Astrocyte of the cerebellum (primary cell): ENCODE measurements at places on chromosomes 4 and X.

DNA sequence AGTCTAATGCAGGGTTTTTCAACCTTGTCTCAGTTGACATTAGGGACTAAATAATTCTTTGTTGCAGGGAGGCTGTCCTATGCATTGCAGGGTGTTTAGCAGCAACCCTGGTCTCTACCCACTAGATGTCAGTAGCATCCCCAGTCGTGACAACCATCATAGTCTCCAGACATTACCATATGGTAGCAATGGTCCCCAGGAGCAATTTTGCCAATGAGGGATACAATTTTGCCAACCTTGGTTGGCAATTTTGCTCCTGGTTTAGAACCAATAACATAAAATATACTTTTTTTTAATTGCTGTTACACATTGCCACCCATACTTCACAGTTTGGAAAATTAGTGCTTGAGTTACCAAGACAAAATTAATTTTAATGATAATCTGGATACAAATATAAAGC lies 6.0 kb downstream of the EREG start:
- peak; percentile 24 for DNase-seq

- no peak for DNase-seq
Measured at GRCh38 chrX:1361275-1361674, 24.7 kb downstream of the IL3RA start.

GRCh38 chr4:159169404-159170302 lies 66.8 kb downstream of the RAPGEF2 start:
- no peak for DNase-seq

DNA sequence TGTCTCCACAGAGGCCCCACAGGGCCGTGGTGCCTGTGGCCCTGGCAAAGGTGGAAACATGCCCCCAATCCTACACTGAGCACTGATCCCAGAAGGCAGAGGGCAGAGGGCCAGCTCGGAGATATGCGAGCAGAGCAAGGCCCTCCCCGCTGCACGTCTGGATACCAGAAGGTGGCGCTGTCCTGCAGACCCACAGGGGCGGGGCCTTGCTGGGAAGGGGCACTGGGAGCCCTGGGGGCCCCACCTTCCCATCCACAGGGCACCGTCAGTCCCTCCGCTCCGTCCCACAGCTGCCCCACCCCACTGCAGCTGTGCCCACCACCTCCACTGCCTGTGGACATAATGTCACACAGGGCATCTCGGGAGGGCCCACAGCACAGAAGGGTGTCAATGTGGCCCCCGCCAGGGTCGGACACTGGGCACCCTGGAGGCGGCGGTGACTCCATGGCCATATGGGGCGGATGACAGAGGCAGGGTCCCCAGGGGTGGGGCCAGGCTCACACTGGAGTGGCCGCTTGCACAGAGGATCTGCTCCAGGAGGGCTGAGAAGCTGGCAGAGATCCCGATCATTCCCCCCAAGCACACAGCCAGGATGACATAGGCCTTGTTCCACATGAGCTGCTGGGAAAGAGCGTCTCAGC lies 4.8 kb downstream of the SLC49A3 start:
- no peak for DNase-seq

- DNase-seq: no peak
Measured at GRCh38 chrX:129682979-129683378, 28.2 kb upstream of the APLN start.

DNA sequence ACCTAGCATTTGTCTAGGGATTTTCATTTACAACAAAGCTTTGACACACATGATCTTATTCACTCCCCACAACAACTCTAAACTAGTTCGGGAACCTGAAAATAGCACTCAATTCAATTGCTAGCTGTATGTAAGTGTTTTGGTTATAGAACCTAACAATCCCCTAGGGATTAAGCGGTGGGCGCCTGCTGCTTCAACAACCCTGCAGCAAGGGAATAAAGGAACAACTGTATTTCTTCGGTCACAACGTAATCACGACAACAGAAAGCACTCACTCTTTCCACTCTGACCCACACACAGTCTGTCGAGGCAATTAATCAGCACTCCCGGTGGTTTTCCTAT lies 674 bp upstream of the DIAPH2 start:
- DNase-seq: no peak

DNA sequence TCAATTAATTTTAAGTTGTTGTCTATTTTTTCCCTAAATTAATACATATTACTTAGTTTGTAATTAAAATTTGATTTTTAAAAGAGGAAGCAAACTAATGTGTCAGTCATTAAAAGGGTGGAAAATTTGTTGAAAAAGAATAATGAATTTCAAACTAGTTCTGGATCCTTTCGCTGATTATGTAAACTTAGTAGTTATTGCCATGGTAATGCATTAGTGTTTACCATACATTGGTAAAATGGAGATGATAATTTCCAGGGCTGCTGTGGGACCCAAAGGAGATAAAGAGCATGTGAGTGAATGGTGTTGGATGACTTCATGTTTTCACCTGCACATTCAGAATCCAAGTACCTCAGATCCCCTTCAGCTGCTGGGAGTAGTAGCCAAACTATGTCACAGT lies 6.5 kb downstream of the BEX3 start:
- no peak for DNase-seq

- no peak for DNase-seq
Measured at GRCh38 chr4:108191269-108191914, 22.7 kb upstream of the LEF1 start.

DNA sequence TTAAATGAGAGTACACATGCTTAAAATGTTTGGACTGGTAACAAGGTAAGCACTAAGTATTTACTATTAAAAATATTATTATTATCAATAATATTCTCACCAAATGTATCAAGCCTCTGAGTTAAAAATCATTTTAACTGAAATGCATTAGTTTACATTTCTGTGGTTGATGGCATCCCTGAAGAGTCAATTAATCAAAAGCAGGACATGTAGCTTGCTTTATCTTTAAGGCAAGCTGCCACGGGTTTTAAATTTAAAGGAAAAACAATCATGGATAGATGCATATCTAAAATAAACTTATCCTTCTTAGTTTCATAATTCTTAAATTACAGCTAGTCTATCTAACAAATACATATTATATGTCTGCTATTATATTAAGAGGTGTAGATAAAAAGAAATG lies 584.8 kb upstream of the INTU start:
- DNase-seq: no peak

DNA sequence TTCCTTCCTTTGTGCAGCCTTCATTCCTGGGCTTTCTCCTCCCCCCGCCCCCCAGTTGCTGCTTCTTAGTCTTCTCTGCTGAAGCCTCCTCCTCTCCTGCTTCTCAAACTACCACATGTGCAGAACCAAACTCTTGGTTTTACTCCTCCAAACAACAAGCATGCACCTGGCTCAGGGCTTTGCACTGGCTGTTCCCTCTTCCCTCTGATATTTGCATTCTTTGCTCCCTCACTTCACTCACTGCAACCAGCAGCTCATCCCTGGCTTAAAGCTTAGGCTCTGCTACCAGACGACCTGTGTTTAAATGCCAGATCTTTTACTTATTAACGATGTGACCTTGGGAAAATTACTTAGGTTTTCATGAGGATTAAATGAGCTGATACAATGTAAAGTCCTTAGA lies 51.4 kb downstream of the MED28 start:
- DNase-seq: no peak

DNA sequence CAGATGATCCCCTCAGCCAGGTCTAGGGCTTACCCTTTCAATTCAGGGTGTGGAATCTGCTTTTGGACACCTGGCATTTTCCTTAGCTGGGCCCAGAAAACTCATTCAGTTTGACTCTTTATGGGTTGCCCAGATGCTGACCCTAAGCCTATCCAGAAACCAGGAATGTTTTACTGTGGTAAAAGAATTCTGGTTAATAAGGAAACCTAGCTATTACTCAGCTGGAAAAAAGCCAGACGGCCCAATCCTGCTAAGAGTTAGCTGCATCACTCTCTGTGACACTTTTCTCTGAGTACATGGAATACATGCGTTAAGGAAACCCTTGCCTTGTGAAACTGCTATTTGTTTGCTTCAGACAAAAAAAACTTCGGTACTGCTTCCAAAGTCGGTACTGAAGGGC lies 28.0 kb downstream of the ING2 start:
- DNase-seq: peak; percentile 45

- no peak for DNase-seq
Measured at GRCh38 chr4:8850830-8851188, 20.8 kb downstream of the HMX1 start.

DNA sequence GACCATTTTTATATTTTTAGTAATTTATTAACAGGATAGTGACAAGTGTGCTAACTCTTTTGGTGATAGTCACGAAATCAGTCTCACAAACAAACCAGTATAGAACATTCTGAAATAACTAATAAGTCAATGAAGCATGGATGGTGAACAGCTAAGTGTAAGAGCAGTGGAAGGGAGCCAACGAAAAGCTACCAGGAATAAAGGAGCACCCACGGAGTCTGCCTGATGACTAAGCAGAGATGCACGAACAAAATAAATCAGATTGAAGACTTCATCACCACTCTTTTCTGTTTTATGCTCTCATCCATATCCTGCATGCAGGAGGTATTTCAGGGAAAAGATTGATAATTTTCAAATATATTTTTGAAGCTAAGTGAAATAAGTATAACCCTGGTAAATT lies 891.1 kb upstream of the HS3ST1 start:
- peak; percentile 63 for DNase-seq

- no peak for DNase-seq
Measured at GRCh38 chrX:74061879-74062278, 242.1 kb upstream of the ZCCHC13 start.

GRCh38 chr4:182776376-182777105 lies 140.6 kb downstream of the DCTD start:
- DNase-seq: peak; percentile 67

- no peak for DNase-seq
Measured at GRCh38 chr4:47155919-47156318, 124.6 kb downstream of the GABRB1 start.

GRCh38 chrX:96703816-96704215 lies 19.2 kb downstream of the DIAPH2 start:
- no peak for DNase-seq

DNA sequence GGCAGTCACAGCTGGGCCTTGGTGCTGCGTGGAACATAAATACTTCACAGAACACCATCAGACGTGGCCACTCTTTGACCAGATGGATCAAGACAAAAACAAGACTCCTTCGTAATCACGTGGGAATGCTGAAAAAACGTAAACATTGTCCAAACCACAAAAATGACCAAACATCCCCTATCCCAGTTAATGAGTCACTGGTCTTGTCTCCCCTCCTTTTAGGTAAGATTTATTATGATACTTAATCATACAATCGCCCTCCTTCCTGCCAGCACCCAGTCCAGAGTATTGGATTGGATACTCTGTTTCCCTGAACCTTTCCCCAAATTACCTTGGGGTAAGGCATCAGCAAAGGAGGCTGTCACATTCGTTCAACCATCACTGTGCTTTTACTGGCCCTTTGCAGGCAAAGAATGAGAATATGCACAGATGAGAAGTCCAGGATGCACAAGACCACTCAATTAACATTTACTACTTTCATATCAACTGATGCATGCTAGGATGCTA lies 601 bp upstream of the TCEANC start:
- DNase-seq: peak; percentile 66

DNA sequence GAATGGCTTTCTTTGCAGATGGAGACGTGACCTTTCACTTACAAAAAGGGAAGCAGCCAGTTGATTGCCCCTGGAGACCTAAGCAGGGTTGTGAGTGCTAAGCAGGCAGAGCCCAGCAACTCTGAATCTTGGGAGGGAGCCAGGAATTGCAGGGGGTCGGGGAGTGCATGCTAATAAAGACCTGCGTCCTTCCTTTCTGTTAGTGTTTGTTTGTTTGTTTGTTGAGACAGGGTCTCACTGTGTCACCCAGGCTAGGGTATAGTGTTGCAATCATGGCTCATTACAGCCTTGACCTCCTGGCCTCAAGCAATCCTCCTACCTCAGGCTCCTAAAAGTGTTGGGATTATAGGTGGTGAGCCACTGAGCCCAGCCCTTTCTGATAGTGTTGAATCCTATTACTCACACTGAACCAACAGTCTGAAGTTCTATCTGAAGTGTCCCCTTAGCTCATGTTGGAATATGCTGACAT lies 137.4 kb downstream of the CEP135 start:
- DNase-seq: no peak

DNA sequence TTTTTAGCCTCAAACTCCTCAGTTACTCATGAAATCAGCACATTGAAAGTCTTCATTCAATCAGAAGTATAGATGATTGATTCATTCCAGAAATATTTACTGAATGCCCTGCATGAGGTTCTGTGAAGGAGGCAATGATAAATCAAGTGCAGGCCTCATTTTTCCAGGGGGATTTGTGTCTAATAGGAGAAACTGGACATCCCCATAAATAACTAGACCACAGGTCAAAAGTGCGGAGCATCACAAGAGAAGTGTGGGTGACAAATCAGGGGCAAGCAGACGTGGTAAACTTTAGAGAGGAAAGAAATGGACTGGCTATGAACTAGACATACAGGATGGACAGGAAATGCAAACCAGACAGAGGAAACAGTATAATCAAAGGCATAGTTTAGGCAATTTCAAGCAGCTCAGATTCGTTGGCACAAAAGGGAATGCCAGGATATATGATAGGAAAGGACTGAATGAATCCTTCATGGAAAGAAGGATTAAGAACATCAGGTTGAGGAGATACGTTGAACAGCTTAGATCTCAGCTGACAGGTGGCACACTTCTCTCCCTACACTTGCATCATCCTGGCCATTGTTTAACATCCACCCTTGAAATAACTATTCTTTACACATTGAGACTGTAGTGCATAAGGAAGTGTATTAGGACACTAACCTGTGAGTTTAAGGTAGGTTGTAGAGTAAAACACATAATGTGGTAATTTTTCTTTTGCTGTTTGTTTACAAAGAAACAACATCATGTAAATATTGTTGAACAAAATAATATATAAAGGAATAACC lies 69.6 kb upstream of the RASGEF1B start:
- no peak for DNase-seq

GRCh38 chrX:97882306-97882705 lies 998.6 kb downstream of the RPA4 start:
- DNase-seq: no peak

GRCh38 chrX:48749182-48749581 lies 12.4 kb upstream of the GLOD5 start:
- DNase-seq: no peak

DNA sequence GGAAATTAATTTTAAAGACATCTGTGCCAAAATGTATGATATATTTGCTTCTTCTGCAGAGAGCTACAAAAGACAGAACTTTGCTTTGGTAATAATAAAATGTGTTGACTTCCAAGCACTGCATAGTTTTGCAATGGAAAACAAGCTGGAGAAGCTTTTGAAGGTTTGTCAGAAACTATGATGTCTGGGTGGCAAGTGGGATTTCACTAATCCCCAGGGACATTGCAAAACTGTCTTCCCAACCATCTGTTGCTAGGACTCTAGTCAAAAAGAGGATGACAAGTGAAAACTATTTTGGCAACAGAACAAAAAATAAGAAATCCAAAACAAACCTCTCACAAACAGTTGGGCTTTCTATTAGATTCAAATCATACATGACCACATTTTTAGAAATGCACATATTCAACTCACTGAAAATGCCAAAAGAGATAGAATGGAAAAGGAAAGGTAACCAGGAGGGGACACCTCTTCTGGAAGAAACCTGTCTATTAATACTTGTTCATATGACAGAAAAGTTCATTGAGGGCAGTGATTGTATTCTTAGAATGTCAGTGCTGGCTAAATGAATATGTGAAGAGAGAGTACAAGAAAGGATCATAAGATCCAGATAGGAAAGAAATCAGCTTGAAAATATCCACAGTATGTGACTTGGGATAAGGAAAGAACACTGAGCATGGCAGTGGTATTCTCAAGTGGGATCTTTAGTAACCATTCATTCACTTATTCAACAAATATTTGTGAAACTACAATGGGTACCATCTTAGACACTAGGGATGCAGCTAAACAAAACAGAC lies 228.0 kb downstream of the RASL11B start:
- no peak for DNase-seq
